Esophagus muscularis mucosa (tissue), 4 donors: ENCODE measurements at places on chromosomes 4 and X. TPM values are rescaled to one million over a fixed set of nuclear protein-coding genes. Genes with fewer than 3 reads are reported as not detected.

- no peaks in the 10 kb centered on the region for H3K27me3 ChIP-seq
- H3K27ac ChIP-seq, result no peak overlapping the region
- peaks cover 54% of the 10 kb centered on the region for H3K4me1 ChIP-seq
- no peak overlapping the region for H3K4me3 ChIP-seq
- DNase-seq, result no peak
- no peaks in the 10 kb centered on the region for H3K36me3 ChIP-seq
Observed at GRCh38 chr4:140091305-140091704, 62.7 kb downstream of the MAML3 start.

- no peaks in the 10 kb centered on the region for H3K4me1 ChIP-seq
- no peak overlapping the region for H3K4me3 ChIP-seq
- no peaks in the 10 kb centered on the region for H3K36me3 ChIP-seq
- no peak overlapping the region for H3K27ac ChIP-seq
- no peaks in the 10 kb centered on the region for H3K27me3 ChIP-seq
Observed at GRCh38 chr4:78756137-78756536, 20.0 kb upstream of the BMP2K start.

GRCh38 chrX:29834764-29835163, 380.6 kb upstream of the MAGEB2 start:
- no peak overlapping the region for H3K4me3 ChIP-seq
- H3K27me3 ChIP-seq, result no peaks in the 10 kb centered on the region
- no peaks in the 10 kb centered on the region for H3K36me3 ChIP-seq
- DNase-seq, result no peak
- no peak overlapping the region for H3K27ac ChIP-seq

DNA sequence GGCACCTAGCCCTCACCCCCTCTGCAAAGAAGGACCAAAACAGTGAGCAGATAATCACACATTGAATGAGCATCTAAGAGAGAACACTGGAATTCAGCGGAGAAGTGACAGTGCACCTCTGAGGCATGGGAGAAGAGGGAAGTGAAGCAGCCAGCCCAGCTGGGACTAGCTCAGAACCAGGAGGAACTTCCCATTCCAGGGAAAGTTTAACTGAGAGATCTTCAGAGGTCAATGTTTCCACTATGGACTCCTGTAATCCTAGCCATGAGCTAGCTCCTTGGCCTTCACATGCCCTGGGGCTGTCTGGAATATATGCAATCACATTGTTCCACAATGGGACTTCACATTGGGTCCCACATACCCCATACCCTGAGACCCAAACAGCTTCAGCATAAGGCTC, 24.4 kb downstream of the TLR6 start:
- H3K4me1 ChIP-seq, result no peaks in the 10 kb centered on the region
- no peak for DNase-seq
- no peak overlapping the region for H3K27ac ChIP-seq

GRCh38 chrX:140141444-140142029, 176.2 kb upstream of the CXorf66 start:
- no peaks in the 10 kb centered on the region for H3K4me1 ChIP-seq
- DNase-seq, result no peak
- H3K4me3 ChIP-seq, result no peak overlapping the region

- DNase-seq, result no peak
- H3K27me3 ChIP-seq, result peaks cover 5% of the 10 kb centered on the region
- H3K4me1 ChIP-seq, result no peaks in the 10 kb centered on the region
- H3K27ac ChIP-seq, result no peak overlapping the region
- no peaks in the 10 kb centered on the region for H3K36me3 ChIP-seq
- H3K4me3 ChIP-seq, result no peak overlapping the region
Observed at GRCh38 chrX:155983326-155983725, 14.2 kb upstream of the IL9R start.

DNA sequence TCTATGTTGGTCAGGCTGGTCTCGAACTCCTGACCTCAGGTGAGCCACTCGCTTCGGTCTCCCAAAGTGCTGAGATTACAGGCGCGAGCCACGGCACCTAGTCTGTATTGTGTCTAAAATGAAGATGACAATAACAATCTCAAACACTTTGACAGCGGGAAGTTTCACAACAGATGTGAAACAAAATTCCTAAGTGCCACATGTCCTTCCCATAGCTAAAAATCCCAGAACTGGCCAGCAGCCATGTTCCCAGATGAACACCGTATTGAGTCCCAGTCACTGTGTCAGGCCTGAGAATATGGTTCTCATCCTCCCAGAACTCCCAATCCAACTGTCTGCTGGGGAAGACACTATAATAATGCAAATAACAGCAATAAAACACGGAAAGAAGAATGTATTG, 16.4 kb upstream of the KLHL8 start:
- no peaks in the 10 kb centered on the region for H3K36me3 ChIP-seq
- H3K27ac ChIP-seq, result no peak overlapping the region
- no peak overlapping the region for H3K4me3 ChIP-seq

DNA sequence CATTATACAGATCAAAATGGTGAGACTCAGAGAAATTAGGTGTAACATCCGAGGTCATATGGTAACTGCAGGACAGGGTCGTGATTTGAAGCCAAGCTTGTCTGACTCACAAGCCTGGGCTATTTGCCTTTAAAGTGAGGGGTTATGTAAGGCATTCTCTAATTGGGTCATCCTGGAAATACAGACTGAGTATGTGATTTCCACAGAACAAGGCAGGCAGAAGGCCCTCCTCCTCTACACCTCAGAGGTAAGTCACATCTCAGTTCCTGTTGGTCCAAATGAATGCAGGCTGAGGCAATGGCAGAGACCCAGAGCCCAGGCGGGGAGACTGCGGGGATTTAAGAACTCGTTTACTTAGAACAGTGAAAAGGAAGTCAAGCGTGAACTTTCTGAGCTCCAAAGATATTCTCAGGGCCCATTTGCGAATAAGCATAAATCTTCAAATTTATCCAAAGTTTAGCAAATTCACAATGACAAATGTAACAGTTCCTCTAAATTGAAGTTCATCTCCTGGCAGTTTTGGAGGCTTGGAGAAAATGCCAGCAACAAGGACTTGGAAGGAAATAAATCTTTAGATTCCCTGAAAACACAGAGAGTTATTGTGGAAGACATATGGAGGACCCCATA, 153.3 kb downstream of the LDB2 start:
- no peak for DNase-seq
- H3K36me3 ChIP-seq, result no peaks in the 10 kb centered on the region
- peaks cover 9% of the 10 kb centered on the region for H3K4me1 ChIP-seq
- peak overlapping the region; percentile 32 for H3K27ac ChIP-seq
- no peak overlapping the region for H3K4me3 ChIP-seq

- no peak for DNase-seq
- H3K36me3 ChIP-seq, result no peaks in the 10 kb centered on the region
- H3K4me1 ChIP-seq, result peaks cover 25% of the 10 kb centered on the region
- H3K27me3 ChIP-seq, result no peaks in the 10 kb centered on the region
Observed at GRCh38 chr4:169064296-169064695, 54.2 kb upstream of the CBR4 start.

- no peak overlapping the region for H3K27ac ChIP-seq
- H3K4me3 ChIP-seq, result no peak overlapping the region
Observed at GRCh38 chr4:7516096-7516772, 81.5 kb upstream of the PSAPL1 start.

DNA sequence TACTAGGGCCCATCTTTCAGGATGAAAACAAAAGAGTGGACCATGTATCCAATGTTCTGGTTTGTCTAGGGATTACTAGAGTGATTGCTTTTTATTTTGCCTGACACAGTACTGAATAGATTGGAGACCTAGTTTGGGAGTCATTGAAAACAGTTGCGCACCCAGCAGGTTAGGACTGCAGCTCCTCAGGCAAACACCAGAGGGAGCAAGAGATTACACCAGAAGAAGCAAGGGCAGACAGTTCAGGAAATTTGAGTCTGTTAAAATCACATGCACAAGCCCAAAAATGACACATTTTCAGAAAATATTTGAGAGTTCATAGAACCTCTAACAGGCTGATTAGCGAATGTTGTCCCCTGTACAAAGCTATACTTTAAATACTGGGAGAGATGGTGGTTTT, 55.6 kb downstream of the CYLC1 start:
- no peaks in the 10 kb centered on the region for H3K36me3 ChIP-seq
- H3K4me3 ChIP-seq, result no peak overlapping the region
- no peak for DNase-seq

DNA sequence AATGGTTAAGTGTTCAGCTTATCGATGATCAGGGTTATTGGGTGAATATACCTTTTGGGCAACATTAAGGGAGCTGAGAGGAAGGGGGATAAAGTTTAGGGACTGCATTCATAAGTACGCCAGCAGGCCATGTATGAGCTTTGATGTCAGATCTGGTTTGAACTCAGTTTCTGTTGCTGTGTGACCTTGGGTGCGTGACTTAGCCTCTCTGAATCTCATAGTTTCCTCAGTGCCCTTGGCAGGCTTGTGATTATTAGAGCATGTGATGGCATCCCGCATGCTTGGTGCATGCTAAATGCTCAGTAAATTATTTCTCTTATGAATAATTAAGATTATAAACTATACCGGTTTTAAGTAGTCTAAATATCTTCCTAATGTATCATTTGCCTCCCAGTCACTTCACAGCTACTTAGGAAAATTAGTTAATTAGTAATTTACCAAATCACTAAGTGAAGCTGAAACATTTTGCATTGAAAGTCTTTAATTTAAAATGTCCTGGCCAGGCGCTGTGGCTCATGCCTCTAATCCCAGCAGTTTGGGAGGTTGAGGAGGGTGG, 3.8 kb downstream of the TBC1D14 start:
- DNase-seq, result no peak
- H3K27ac ChIP-seq, result no peak overlapping the region

- no peak for DNase-seq
- H3K36me3 ChIP-seq, result peaks cover 86% of the 10 kb centered on the region
- H3K27me3 ChIP-seq, result no peaks in the 10 kb centered on the region
- H3K4me1 ChIP-seq, result no peaks in the 10 kb centered on the region
- no peak overlapping the region for H3K4me3 ChIP-seq
Observed at GRCh38 chrX:150731795-150732194, 38.6 kb downstream of the MTMR1 start.

DNA sequence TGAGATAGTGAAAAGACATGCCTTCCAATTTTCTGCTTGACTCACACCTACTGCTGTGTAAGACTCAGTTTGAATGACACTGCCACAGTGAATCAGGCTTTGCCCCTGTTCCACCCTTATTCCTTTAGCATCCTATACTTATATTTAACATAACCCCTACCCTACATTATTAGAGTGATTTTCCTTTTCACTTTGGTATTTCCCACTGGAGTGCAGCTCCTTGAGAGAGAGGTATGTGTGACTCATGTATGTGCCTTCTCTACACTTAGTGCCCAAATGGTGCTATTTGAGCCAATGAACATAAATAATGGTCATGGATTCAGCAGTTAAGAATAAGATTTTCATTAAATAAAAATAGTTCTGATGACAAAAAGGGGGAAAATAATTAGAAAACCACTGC, 69.5 kb downstream of the RRAGB start:
- H3K4me1 ChIP-seq, result no peaks in the 10 kb centered on the region
- no peak overlapping the region for H3K4me3 ChIP-seq
- no peak for DNase-seq
- no peaks in the 10 kb centered on the region for H3K27me3 ChIP-seq
- H3K27ac ChIP-seq, result no peak overlapping the region
- no peaks in the 10 kb centered on the region for H3K36me3 ChIP-seq

GRCh38 chrX:51837921-51838320, 55.5 kb upstream of the MAGED1 start:
- H3K4me3 ChIP-seq, result no peak overlapping the region
- no peaks in the 10 kb centered on the region for H3K36me3 ChIP-seq
- peak; percentile 87 for DNase-seq
- no peak overlapping the region for H3K27ac ChIP-seq

The KLHL34 gene
- total RNA-seq, result 0.13 TPM

The PDGFRA gene
- total RNA-seq, result 106 TPM

The SERPINA7 gene
- not detected for total RNA-seq

The ATP5ME gene
- 159 TPM for total RNA-seq

The ESX1 gene
- total RNA-seq, result not detected
